NCI-H1048 (cell line): ENCODE measurements at places on chromosomes 12 and 14.

GRCh38 chr14:57831981-57832380, 33.9 kb downstream of the SLC35F4 start:
- no peak for DNase-seq

GRCh38 chr14:104778694-104779331, 16.7 kb downstream of the AKT1 start:
- DNase-seq = no peak

DNA sequence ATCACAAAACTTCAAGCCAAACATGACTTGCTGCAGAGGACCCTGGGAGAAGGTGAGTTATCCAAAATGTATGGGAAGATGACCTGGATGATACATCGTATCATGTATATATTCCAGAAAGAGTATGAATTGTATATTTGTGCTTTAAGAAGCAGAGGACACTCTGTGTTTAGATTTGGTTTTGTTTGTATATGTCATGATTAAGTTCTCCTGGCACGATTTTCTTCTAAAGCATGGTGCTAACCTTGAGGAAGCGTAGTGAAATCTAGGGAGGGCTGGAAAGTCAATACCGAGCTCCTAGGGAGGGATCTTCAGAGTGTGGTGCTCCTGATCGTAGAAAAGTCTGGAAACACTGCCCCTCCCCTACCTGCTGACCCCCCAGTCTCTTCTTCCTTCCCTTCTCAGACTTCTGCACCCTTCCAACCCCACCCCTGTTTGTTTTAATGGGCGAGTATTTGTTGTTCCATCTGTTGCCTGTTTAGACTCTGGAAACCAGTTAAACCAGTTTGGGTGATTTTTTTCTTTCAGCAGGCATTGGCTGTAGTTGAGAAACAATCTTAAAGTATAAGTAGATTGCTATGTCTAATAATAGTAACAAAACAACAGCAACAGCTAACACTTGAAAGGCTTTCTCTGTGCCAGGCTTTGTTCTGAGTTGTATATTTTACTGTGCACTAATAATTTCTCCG, 141.6 kb downstream of the KICS2 start:
- no peak for DNase-seq

GRCh38 chr12:128076188-128076587, 190.8 kb upstream of the TMEM132C start:
- DNase-seq = no peak

GRCh38 chr14:91369628-91370445, 47.8 kb downstream of the CCDC88C start:
- no peak for DNase-seq

DNA sequence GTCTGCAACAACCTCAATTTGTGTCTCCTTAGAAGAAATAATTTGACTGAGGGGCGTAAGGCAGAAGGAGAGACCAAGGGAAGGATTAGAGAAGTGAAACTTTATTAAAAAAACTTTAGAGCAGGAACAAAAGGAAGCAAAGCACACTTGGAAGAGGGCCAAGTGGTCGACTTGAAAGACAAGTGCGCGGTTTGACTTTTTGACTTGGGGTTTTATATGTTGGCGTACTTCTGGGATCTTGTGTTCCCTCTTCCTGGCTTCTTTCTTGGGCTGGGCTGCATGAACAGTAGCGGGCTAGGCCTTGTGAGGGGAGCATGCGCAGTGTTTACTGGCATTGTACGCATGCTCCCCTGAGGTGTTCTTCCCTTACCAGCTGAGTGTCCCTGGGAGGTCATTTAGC, 369.3 kb upstream of the DCN start:
- DNase-seq = no peak

DNA sequence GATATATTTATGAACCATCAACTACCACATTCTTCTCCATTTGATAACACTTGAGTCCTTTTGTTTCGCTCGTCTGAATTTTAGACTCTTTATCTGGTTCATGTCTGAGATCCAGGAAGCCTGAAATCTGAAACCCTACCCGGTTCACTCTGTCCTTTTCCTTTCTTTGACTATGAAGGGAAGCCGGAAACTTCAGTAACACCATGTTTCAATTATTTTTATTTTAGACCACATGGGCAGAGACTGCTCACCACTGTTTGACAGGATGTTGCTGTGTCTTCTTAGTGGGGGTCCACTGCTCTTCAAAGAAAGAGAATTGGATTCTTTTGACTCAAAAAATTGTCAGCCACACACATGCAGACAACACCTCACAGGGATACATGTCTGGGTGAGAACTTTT, 331.9 kb upstream of the FLRT2 start:
- DNase-seq = no peak

DNA sequence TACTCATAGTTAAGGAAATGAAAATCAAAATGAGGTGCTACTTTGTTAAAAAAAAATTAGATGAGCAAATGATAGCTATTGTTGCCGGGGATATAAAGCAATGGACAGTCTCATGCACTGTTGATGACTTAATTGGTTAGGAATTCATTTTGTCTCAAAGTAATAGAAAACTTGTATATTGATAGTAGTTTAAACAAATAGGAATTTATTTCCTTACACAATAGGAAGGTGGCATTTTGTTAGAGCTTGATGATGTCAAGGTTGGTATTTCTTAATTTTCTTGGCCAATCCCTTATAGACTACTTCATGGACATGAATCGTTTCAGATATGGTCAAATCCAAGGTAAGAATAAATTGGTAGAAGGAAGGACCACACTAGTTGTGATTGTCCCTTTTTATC, 7.8 kb downstream of the PRPF39 start:
- DNase-seq = no peak

GRCh38 chr14:68377459-68377858, 415.4 kb downstream of the ZFP36L1 start:
- DNase-seq = no peak

GRCh38 chr12:5488626-5488955, 56.7 kb downstream of the NTF3 start:
- no peak for DNase-seq

- DNase-seq = no peak
Observed at GRCh38 chr12:26266881-26267280, 71.5 kb downstream of the SSPN start.

DNA sequence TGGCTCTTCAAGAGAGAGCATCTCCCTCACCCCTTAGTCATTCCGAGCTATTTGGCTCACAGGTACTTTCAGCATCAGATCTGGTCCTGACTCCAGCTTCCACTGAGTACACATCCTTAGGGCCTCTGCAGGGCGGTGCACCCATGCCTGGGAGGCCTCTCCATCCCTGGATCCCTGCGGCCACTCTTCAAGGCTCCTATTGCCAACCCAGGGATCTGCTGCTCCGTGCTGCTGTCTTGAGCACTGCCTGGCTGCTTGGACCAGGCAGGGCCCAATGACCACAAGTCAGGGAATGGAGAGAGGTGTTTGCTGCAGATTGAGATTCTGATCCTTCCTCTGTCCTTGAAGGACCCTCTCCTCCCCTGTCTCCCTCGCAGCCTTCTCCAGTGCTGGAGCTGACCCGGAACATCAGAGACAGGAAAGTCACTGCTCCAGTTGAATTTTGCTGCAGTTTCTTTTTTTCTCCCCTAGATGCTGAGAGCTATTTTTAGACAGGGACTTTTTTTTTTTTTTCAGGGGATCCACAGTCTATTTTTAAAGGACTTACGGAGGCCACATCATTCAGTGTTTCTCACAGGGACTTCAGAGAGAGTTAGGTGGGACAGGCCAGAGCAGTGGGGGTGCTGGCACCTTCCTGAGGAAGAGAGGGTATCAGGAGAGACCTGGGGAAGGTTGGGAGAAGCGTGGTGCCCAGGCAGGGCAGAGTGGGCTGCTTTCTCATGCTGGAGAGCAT, 50.1 kb upstream of the KCNA1 start:
- no peak for DNase-seq

- peak; percentile 52 for DNase-seq
Observed at GRCh38 chr12:122471324-122472226, 29.2 kb downstream of the ZCCHC8 start.

- no peak for DNase-seq
Observed at GRCh38 chr12:124289634-124290600, 5.0 kb upstream of the RFLNA start.

- no peak for DNase-seq
Observed at GRCh38 chr14:93104961-93105360, 10.8 kb downstream of the ITPK1 start.

GRCh38 chr12:98208816-98209215, 306.6 kb upstream of the TMPO start:
- no peak for DNase-seq

GRCh38 chr12:110135806-110136205, 11.6 kb downstream of the IFT81 start:
- DNase-seq = no peak

DNA sequence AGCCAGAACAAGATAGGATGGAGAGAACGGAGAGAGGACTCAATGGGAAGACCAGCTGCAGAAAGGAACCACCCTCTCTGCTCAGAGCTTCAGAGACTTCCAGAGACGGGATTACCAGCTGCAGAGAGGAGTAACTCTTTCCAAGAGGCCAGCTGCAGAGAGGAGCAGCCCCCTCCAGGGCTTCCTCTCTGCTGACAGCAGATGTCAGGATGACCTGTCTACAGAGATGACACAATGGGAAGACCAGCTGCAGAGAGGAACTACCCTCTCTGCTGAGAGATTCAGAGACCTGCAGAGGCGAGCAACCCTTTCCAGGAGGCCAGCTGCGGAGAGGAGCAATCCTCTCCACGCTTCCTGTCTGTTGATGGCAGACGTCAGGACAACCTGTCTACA, 61.8 kb downstream of the KLRG1 start:
- DNase-seq = no peak

DNA sequence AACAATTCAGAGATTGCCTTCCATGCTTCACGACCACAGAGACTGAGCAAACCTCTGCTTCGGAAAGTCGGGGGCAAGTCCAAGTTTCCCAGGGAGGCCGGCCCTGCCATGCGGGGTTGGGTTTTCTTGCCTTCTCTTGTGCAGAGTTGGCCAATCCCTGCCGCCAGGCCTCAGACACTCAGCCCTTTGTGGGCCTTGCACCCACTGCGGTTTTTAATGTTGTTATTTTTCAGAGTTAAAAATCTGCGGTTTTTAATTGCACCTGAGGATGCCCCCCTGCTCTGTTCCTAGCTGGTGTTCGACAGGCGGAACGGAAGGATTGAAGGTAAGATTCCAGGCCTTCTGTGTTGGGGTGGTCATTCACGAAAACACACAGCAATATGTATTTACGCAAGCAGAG, 108.7 kb downstream of the CALM1 start:
- no peak for DNase-seq

DNA sequence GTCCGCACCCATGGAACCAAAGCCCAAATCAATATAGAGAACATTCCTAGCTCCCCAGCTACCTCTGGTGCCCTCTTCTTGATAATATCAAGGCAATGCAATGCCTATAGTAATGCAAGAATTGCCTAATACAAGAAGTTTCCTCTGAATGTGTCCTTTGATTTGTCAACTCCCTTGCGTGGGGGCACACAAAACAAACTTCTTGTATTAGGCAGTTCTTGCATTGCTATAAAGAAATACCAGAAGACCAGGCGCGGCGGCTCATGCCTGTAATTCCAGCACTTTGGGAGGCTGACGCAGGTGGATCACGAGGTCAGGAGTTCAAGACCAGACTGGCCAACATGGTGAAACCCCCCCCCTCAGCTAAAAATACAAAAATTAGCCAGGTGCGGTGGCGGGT, 10.4 kb upstream of the ITPK1 start:
- no peak for DNase-seq

- DNase-seq = no peak
Observed at GRCh38 chr12:44654646-44655639, 221.2 kb downstream of the NELL2 start.

GRCh38 chr14:42187846-42188245, 581.2 kb downstream of the LRFN5 start:
- DNase-seq = no peak
